K562 (cell line): ENCODE measurements at places on chromosomes 6 and 20.

GRCh38 chr6:33126101-33126714, 50.4 kb downstream of the HLA-DPB1 start:
- DNase-seq: peak; percentile 75

GRCh38 chr6:165478581-165478980, 169.2 kb upstream of the C6orf118 start:
- no peak for DNase-seq

- no peak for DNase-seq
Observed at GRCh38 chr20:4089756-4090487, 74.6 kb upstream of the RNF24 start.

DNA sequence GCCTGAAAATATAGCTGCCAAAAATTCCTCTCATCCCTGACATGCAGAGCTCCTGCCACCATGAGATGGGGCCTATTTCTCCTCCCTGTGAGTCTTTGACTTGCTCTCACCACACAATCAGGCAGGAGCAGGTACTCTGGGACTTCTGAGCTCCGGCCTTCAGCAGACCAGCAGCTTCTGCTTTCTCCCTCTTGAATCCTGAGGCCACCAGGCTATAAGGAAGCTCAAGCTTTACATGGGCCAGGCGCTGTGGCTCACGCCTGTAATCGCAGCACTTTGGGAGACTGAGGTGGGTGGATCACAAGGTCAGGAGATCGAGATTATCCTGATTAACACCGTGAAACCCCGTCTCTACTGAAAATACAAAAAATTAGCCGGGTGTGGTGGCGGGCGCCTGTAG, 238.7 kb upstream of the RREB1 start:
- DNase-seq: no peak

DNA sequence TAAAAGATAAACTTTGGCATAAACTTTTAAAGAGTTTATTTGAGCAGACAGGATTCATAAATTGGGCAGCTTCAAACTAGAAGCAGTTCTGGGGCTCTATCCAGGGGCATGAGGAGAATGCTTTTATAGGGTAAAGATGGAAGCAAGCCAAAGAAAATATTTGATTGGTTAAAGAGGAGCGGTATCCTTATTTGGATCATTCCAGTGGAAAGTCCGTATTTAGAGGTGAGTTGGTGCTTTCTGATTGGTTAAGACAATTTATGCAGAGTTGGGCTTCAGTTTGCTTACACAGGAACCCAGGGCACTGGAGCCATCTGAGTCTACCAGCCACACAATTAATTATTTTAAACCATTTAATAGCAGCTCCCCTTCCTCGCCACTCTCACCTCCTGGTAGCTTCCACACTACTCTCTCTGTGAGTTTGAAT, 37.9 kb upstream of the RNF217 start:
- DNase-seq: no peak

DNA sequence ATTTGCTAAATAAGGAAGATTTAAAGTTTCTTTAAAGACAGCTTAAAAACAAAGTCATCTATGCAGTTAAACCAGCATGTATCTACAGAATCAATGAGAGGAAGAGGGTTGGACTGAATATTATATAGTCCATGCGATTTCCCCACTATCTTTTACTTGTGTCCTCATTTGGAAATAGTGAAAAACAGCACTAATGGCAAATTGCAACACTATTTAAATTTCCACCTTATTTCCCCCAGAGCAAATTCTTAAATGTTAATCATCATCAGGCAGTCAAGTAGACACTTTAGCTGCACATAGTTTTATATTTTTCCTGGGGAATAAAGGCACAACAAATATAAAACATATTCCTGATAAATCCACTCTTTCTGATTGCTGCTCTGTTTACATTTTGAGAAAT, 114.6 kb downstream of the LCA5 start:
- DNase-seq: no peak
